ENCODE measurements at places on chromosomes 4 and X. TPM values are rescaled to one million over a fixed set of nuclear protein-coding genes. Genes with fewer than 3 reads are reported as not detected.

ASB5 gene
- 2.2 TPM for total RNA-seq

DUSP21 gene
- not detected for total RNA-seq

GRID2 gene
- not detected for total RNA-seq

SRPX2 gene
- total RNA-seq: 73.2 TPM

ALAS2 gene
- total RNA-seq: not detected

DCAF8L2 gene
- total RNA-seq: not detected

COL4A5 gene
- 90.6 TPM for total RNA-seq

STK32B gene
- total RNA-seq: 1.3 TPM

TMSB15A gene
- total RNA-seq: 1.0 TPM
